ENCODE measurements at places on chromosomes 3 and 15.

- no peak for DNase-seq
These were observed 129.1 kb downstream of the NTRK3 start for GRCh38 chr15:88127432-88127790.

DNA sequence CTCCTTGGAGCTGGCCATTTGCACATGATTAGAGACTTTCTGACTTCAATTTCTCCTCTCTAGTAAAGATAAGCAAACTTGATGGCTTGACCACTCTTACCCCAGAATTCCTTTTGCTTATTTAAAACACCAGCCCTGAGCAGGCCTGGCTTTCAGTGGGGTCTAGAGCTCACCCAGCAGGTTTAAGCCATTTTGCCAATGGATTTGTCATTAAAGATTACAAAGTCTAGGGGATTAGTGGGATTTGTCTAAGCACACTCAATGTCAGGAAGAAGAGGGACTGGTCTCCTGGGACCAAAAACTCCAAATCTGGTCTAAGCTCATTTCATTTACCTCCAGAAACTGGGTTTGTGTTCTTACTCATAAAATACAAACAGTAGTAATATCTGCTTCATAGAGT, 57.3 kb upstream of the SNTN start:
- no peak for DNase-seq

DNA sequence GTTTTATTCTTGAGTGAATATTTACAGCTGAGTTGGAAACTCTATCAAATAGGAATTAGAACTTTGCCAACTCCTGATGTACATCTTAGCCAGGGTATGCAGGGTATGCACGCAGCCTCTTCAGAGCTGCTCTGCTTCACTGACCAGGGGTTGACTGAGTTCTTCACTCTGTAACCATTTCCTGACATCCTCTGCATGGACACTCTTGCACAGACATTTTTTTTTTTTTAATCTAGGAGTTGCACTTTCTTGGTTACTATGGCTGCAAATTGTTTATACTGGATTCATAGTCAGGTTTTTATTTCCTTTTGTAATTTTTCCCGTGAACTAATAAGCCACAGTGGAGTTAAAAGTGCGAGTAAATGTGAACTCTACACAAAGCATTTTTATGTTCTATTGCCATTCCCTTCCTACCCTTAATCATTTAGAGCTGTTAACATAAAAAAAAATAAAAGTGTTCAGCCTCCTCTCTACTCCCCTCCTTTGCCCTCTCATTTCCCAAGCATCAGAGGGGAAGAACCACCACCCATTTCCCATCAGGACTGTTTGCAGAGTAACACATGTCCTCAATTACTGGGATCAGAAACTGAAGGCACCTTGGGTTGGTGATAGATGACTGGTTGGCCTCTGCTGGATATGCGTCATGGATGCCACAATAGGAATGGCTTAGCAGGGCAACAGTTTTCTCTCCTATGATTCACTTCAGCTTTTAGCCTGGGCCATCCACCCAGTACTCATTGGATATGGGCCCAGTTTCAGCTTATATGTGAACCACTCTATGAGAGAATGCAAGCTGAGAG, 54.0 kb downstream of the DUT start:
- peak; percentile 45 for DNase-seq

GRCh38 chr15:31207246-31207645, 105.7 kb upstream of the TRPM1 start:
- DNase-seq = no peak

- no peak for DNase-seq
These were observed 42.6 kb downstream of the GOLIM4 start for GRCh38 chr3:168053115-168053514.

DNA sequence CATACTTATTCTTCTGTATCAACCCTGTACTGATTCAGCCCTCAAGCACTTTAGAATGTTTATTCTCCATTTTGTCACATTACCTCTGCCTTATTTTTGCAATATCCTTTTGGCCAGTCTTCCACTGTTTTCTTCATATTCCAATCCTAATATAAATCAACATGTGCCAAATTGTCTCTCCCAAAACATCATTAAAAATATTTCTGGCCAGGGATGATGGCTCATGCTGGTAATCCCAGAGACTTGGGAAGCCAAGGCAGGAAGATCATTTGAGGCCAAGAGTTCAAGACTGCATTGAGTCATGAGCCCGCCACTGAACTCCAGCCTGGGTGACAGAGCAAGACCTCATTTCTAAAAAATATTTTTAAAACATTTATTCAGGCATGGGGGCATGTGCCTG, 641.4 kb upstream of the CBLB start:
- no peak for DNase-seq

DNA sequence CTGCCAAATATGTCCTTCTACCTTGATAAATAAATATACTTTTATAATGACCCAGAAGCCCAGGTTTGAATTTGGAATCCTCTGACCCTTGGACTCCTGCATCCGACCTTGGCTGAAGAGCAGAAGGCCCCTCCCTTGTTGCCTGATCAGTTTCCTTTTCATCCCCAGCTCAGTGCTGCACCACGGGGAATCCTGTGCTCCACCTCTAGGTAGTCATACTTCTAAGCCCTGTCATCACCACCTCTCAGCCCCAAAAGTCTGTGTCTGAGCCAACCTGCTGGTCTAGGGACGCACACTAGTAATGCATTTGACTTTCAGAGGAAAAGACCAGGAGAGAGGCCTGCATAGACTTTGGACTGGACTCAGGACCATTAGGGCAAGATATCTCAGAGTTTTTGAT, 310.6 kb downstream of the NLGN1 start:
- no peak for DNase-seq

- DNase-seq = no peak
These were observed 84.1 kb downstream of the TP63 start for GRCh38 chr3:189714991-189715961.

- no peak for DNase-seq
These were observed 1.6 kb upstream of the ANXA2 start for GRCh38 chr15:60399246-60399915.

DNA sequence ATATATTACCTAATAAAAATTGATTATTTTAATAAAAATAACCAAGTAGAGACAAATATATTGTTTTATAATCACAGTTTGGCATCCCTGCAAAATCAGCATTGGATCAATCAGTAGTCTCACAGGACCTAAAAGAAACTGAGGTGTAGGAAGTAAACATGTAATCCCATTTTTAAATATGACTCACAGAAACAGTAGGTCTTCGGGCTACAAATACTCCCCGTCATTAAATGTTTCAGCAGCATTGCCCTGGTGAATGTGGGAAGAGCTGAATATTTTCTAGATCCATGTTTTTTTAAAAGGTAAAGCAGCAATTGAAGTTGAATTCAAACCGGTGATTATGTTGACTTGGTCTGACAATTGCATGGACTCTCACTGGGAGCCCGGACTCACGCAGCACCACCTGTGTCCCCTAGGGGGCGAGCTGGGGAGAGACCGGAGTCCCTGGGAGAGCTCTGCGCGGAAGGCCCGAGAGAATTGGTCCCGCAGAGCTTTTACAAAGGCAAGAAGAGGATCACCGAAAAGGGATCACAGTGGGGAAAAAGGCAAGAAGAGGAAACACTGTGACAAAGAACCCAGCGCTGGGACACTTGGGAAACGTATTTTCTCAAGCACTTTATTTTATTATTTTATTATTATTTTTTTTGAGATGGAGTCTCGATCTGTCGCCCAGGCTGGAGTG, 17.2 kb upstream of the USP3 start:
- no peak for DNase-seq

GRCh38 chr3:79005084-79005483, 762.7 kb downstream of the ROBO1 start:
- DNase-seq = no peak

Measured in epithelial cell of prostate (primary cell).